ENCODE measurements at places on chromosomes 16 and 17. TPM values are rescaled to one million over a fixed set of nuclear protein-coding genes. Genes with fewer than 3 reads are reported as not detected.
A peak's percentile ranks its signal among the peaks of the same experiment; 100 is the strongest.

CTRB1 gene
- total RNA-seq: not detected

MYL4 gene
- total RNA-seq: 2.2 TPM

NOS2 gene
- 1.3 TPM for total RNA-seq

APOH gene
- not detected for total RNA-seq

- H3K4me3 ChIP-seq: no peak overlapping the region
- peaks cover 6% of the 10 kb centered on the region for H3K36me3 ChIP-seq
- DNase-seq: no peak
- no peaks in the 10 kb centered on the region for H3K4me1 ChIP-seq
Measured at GRCh38 chr16:27611340-27611739, 61.4 kb downstream of the KATNIP start.

GRCh38 chr17:67666028-67666427, 51.7 kb upstream of the NOL11 start:
- H3K27me3 ChIP-seq: no peaks in the 10 kb centered on the region
- H3K27ac ChIP-seq: no peak overlapping the region
- DNase-seq: no peak
- peaks cover 14% of the 10 kb centered on the region for H3K36me3 ChIP-seq
- H3K4me1 ChIP-seq: no peaks in the 10 kb centered on the region
- H3K4me3 ChIP-seq: no peak overlapping the region

DNA sequence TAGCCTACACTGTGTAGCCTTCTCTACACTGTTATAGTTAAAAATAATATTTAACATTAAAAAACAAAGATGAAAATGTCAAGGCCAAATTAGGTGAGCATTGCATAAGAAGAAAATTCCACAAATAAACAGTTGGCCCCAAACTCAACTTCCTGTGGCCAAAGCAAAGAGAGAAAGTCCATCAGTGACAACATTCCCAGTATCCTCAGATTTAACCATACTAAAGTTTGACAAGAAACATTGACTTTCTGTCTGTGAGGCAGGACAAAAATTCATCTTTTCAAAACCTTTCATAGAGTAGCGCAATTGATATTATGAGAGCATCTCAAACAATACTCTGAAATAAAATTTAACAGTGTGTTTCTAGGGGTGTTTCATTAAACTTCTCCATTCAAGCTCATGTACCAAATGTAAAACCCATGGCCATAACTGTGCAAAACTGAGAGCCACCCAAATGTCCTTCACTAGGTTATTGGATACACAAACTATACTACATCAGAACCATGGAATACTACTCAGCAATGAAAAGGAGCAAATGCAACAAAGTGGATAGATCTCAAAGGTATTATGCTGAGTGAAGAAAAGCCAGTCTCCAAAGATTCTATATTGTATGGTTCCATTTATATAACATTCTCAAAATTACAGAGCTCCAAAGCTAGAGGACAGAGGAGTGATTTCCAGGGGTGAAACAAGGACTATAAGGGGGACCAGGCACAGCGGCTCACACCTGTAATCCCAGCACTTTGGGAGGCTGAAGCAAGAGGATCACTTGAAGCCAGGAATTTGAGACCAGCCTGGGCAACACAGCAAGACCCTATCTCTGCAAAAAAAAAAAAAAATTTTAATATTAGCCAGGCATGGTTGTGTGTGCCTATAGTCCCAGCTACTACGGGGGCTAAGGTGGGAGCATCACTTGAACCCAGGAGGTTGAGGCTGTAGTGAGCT, 38.7 kb downstream of the TMEM114 start:
- H3K4me3 ChIP-seq: no peak overlapping the region
- H3K27me3 ChIP-seq: peaks cover 8% of the 10 kb centered on the region
- DNase-seq: no peak
- H3K36me3 ChIP-seq: no peaks in the 10 kb centered on the region
- H3K4me1 ChIP-seq: no peaks in the 10 kb centered on the region
- no peak overlapping the region for H3K27ac ChIP-seq

GRCh38 chr17:33980193-33980592, 274.9 kb upstream of the CCL2 start:
- no peaks in the 10 kb centered on the region for H3K4me1 ChIP-seq
- no peak overlapping the region for H3K27ac ChIP-seq
- no peaks in the 10 kb centered on the region for H3K36me3 ChIP-seq
- peaks cover 4% of the 10 kb centered on the region for H3K27me3 ChIP-seq

GRCh38 chr17:59601130-59601529, 18.6 kb upstream of the CLTC start:
- peaks cover 15% of the 10 kb centered on the region for H3K36me3 ChIP-seq
- H3K27ac ChIP-seq: no peak overlapping the region
- no peaks in the 10 kb centered on the region for H3K27me3 ChIP-seq
- no peak overlapping the region for H3K4me3 ChIP-seq

DNA sequence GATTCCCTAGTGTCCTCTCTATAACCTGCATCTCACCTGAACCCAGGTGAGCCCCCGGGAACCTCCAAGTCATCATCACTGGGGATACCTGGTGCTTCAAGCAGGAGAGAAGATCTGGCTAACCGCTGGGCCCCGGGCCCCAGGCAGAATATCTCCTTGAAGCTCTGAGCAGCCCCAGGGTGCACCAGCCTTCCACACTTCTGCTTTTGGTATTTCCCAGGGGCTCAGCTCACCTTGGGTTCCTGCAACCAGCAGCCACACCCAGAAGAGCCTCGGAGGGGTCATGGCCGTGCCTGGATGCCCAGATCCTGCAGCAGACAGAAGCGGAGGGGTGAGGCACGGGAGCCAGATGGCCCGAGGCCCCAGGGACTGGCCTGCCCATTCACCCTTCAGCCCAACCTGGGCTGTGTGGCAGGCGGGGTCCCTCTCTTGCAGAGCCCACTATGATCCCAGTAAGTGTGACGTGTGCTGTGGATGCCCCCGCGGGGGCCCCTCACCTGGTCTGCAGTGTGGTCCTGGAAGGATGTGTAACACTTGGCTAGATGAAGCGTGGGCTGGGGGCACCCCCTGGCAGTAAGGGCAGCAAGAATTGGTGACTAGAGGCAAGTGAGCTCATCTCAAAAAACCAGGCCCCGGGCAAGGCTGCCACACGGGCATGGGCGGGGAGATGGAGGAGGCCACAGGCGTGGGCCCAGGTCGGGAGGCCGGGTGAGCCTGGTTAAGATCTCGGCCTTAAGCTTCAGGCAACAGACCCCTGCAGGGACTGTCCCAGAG, 2.6 kb downstream of the LGALS3BP start:
- peaks cover 9% of the 10 kb centered on the region for H3K4me1 ChIP-seq
- DNase-seq: no peak
- H3K4me3 ChIP-seq: no peak overlapping the region

GRCh38 chr16:58444265-58444664, 52.0 kb downstream of the GINS3 start:
- peaks cover 4% of the 10 kb centered on the region for H3K4me1 ChIP-seq
- peaks cover 1% of the 10 kb centered on the region for H3K27me3 ChIP-seq
- no peaks in the 10 kb centered on the region for H3K36me3 ChIP-seq
- DNase-seq: no peak
- no peak overlapping the region for H3K27ac ChIP-seq
- no peak overlapping the region for H3K4me3 ChIP-seq

- DNase-seq: no peak
- no peaks in the 10 kb centered on the region for H3K36me3 ChIP-seq
- no peak overlapping the region for H3K4me3 ChIP-seq
- H3K27me3 ChIP-seq: peaks cover 2% of the 10 kb centered on the region
- no peak overlapping the region for H3K27ac ChIP-seq
- peaks cover 35% of the 10 kb centered on the region for H3K4me1 ChIP-seq
Measured at GRCh38 chr16:21613781-21614180, 14.4 kb downstream of the METTL9 start.

DNA sequence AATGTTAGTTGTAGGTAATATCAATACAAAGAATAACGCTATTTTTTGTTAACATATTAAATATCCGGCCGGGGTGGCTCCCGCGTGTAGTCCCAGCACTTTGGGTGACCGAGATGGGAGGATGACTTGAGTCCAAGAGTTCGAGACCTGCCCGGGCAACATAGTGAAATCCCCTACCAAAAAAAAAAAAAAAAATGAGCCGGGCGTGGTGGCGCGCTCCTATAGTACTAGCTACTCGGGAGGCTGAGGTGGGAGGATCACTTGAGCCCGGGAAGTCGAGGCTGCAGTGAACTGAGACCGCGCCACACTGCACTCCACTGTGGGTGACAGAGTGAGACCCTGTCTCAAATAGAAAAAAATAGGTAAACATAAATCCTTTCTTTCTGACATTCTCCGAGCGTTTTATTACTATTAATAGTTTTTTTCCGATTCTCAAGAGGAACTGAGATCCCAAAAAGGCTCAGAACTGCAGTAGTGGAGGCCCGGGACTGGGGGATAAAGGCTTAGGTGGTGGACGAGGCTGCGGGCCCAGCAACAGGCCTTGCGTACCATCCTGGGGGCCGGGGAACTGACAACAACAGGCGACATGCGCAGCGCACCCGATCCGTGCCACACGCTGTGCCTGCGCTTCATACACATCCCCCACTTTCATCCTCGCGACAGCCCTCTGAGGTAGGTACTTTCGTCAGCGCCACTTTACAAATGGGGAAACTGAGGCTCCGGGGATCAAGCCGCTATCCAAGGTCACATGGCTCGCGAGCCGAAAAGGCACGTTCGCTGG, 919 bp downstream of the N4BP1 start:
- peaks cover 34% of the 10 kb centered on the region for H3K4me1 ChIP-seq
- peak overlapping the region; percentile 75 for H3K27ac ChIP-seq
- peak overlapping the region; percentile 96 for H3K4me3 ChIP-seq
- no peak for DNase-seq
- peaks cover 9% of the 10 kb centered on the region for H3K36me3 ChIP-seq
- H3K27me3 ChIP-seq: peaks cover 6% of the 10 kb centered on the region

- H3K36me3 ChIP-seq: peaks cover 9% of the 10 kb centered on the region
- DNase-seq: peak; percentile 83
- peaks cover 52% of the 10 kb centered on the region for H3K4me1 ChIP-seq
Measured at GRCh38 chr17:75105126-75106080, 4.4 kb upstream of the ARMC7 start.

DNA sequence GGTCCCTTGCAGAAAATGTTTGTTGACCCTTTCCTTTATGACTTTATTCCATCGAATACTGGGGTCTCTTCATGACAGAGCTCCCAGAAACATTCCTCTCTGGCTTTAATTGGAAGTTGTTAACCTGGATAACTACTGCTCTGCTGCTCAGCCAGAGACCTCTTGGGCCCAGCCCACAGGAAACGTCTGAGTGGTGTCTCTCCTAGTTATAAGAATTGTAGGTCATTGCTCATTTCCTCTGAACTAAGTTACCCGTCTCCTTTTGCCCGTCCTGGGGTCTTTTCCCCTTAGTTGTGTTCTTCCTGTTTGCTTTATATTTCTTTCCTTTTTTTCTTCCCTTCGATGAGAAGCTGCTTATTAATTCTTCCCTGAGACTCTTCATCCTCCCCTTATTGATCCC, 9.0 kb downstream of the MAP2K6 start:
- no peak for DNase-seq
- H3K27me3 ChIP-seq: peaks cover 2% of the 10 kb centered on the region
- peaks cover 70% of the 10 kb centered on the region for H3K4me1 ChIP-seq
- H3K4me3 ChIP-seq: peak overlapping the region; percentile 49

DNA sequence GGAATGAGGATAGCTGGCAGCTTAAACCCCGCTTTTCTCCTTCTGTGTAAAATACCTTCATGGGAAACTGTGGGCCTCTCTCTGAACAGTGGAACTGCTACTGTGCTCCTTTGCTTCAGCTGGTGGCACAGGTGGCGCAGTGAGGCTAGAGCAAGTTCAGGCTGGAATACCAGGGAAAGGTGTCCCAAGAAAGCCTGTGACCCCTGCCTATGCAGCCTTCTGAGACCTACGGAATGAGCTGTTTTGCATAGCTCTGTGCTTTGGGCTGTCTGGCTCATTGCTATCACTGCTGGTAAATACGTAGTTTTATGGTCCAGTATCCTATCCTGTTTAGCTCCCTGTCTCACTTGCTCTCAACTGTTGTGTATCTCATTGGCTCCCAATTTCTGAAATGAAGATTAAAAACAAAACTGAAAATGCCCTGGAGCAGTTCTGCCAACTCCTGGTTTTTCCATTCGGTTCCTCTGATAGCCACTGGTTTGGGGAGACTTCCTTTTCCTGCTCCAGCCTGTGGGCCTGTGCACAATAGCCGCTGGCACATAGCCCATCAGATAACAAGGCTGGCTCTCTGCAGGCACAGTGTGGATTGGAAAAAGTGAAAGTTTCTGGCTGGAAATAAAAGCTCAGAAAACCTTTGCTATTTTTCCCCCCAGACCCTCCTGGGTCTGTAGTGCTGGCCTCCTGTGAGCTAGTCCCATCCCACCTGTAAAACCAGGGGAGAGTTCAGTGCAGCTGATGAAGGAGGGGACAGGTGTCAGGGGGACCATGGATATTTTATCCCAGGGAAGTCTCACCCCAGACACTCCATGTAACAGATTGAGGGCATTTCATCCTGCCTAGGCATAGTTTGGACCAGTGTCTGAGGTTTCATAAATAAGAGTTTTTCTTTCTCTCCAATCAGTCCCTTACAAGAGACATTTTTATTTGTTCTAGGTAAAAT, 24.0 kb downstream of the LIMD2 start:
- H3K4me1 ChIP-seq: peaks cover 62% of the 10 kb centered on the region
- H3K4me3 ChIP-seq: peak overlapping the region; percentile 61
- peak; percentile 84 for DNase-seq
- H3K27ac ChIP-seq: peak overlapping the region; percentile 99
- peaks cover 5% of the 10 kb centered on the region for H3K27me3 ChIP-seq

DNA sequence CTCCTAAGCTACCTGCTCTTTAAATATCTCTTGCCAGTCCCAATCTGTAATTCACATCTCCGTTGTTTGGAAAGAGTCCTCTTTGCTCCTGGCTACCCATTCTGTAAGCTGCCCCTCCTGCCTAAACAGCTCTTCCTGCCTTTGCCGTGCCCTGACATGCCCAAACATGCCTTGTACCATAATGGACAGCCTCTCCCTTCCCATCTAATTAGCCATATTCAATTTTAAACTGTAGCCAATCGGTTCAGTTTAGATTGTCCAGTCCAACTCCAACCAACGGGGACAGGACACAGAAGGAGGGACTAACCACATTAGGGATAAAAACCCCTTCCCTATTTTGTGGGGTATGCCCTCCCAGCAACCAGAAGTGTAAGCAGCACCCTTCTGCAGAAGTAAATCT, 30.6 kb upstream of the CLEC3A start:
- no peaks in the 10 kb centered on the region for H3K4me1 ChIP-seq
- H3K27ac ChIP-seq: no peak overlapping the region
- H3K4me3 ChIP-seq: no peak overlapping the region
- H3K36me3 ChIP-seq: peaks cover 8% of the 10 kb centered on the region
- H3K27me3 ChIP-seq: peaks cover 2% of the 10 kb centered on the region
- no peak for DNase-seq

- H3K4me1 ChIP-seq: peaks cover 27% of the 10 kb centered on the region
- H3K36me3 ChIP-seq: no peaks in the 10 kb centered on the region
- H3K27me3 ChIP-seq: peaks cover 2% of the 10 kb centered on the region
- H3K27ac ChIP-seq: peak overlapping the region; percentile 67
Measured at GRCh38 chr17:48488548-48489106, 42.2 kb downstream of the HOXB1 start.

GRCh38 chr16:85062323-85062722, 34.7 kb downstream of the KIAA0513 start:
- H3K4me1 ChIP-seq: peaks cover 4% of the 10 kb centered on the region
- H3K27me3 ChIP-seq: peaks cover 8% of the 10 kb centered on the region
- H3K4me3 ChIP-seq: no peak overlapping the region
- no peak overlapping the region for H3K27ac ChIP-seq
- DNase-seq: no peak
- H3K36me3 ChIP-seq: no peaks in the 10 kb centered on the region

DNA sequence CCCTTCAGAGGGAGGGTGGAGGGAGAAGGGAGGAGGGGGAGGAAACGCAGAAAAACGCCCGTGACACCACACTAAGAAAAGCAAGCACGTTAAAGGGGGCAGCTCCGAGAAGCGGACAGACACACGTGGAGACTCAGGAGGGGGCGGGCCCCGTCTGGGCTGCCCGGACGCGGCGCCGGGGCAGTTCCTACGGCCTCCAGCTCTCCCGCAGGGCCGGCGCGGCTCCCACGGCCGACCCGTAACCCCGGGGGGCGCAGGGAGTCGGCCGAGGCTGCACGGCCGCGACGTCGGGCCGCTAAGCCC, 362 bp downstream of the KLHDC4 start:
- H3K4me3 ChIP-seq: peak overlapping the region; percentile 99
- H3K36me3 ChIP-seq: peaks cover 5% of the 10 kb centered on the region
- no peaks in the 10 kb centered on the region for H3K4me1 ChIP-seq
- peaks cover 3% of the 10 kb centered on the region for H3K27me3 ChIP-seq
- peak; percentile 24 for DNase-seq

All from endothelial cell (in vitro differentiated cells).